ENCODE measurements at places on chromosomes 11 and 22. TPM values are rescaled to one million over a fixed set of nuclear protein-coding genes. Genes with fewer than 3 reads are reported as not detected.

GRCh38 chr11:128039140-128040021, 548.0 kb downstream of the ETS1 start:
- DNase-seq = no peak

- DNase-seq = no peak
Observed at GRCh38 chr11:86589856-86590589, 82.4 kb downstream of the ME3 start.

DNA sequence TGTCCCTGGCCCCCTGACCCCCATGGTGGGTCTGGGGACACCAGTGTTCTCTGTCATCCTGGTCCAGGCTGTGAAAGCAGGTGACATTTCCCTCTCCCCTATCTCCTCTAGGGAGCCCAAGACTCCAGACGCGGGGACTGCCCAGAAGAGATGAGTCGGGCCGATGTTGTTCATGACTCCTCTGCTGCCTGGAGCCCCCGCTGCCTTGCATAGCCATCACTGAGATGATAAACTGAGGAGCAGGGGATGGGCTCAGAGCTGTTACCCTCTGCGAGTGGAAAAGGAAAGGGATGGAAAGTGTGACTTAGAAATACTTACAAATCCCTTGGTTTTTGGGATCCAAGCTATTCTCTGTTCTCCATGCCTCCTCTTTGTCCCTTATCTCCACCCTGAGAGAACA, 209.6 kb downstream of the DSCAML1 start:
- DNase-seq = no peak

DNA sequence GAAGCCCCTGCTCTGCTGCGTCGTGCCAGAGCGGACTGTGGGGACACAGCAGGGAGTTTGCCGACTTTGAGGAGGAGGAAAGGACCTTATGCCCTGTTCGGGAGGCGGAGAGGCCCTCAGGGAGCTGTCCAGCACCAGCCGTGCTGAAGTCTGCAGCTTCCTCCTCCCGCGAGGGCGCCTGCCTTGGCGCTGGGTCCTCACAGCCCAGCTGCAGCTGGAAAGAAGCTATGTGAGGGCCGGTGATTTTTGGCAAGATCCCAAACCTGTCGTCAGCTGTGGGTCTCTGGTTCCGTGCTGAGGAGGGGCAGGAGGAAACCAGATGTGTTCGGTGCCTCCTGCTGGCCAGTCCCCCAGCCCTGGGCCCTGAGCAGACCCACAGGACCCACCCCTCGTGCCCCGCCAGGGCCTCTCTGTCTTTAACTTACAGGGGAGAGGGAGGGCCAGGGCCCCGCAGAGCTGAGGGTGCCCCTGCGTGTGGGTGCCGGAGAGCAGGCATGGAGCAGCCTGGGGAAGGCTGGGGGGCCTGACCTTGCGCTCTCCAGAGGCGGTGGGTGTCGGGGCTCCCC, 12.0 kb downstream of the BRSK2 start:
- peak; percentile 86 for DNase-seq

GRCh38 chr22:24807284-24807950, 1.4 kb downstream of the SGSM1 start:
- DNase-seq = no peak

- no peak for DNase-seq
Observed at GRCh38 chr22:46641811-46642266, 21.7 kb downstream of the GRAMD4 start.

DNA sequence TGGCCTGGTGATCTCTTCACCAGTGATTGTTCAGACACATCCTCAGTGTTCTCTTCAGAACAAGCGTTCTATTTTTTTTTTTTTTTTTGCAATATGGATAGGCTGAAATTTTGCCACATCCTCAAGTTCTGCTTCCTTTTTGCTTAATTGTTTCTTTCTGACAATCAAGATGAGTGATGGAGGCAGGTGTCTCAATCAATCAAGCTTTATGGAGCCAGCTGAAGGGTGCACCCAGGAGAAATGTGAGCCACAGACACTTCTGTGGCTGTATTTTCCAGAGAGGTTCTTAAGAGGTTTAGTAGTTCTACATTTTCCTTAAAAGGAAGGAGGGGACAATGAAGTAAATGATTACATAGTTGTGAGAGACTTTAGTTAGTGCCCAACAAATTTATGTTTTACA, 43.9 kb upstream of the ASPHD2 start:
- no peak for DNase-seq

GRCh38 chr11:130854483-130854882, 61.8 kb downstream of the SNX19 start:
- DNase-seq = no peak

- DNase-seq = no peak
Observed at GRCh38 chr22:29148826-29149225, 56.9 kb upstream of the EMID1 start.

DNA sequence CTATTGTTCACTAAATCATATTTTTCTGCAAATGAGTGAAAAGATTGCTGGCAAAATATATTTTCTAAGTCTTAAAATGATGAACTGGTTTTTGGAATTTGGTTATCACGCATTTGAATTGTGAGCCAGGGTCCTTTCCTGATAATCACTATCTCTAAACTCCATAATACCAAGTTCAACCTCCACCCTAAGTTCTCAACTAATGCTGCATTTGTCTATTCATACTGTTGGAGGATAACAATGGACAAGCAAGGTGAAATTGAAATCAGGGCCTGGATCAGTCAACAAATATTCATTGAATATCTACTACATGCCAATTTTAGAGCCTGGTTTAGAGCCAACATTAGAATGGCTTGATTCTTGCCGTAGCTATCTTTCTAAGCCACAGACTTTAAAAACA, 4.7 kb upstream of the PCF11 start:
- DNase-seq = no peak

DNA sequence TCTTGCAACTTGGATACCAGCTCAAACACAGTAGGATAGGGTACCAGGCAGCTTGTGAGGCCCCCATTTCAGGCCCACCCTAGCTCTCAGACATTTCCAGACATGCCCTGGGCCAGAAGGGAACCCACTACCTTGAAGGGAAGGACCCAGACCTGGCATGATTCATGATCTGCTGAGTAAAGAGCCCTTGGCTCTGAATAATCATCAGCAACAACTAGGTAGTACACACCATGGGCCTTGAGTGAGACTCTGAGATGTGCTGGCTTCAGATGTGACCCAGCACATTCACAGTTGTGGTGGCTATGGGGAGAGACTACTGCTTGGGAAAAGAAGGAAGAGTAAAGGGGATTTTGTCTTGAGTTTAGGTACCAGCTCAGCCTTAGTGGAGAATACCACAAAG, 23.6 kb downstream of the JRKL start:
- DNase-seq = no peak

IFITM1 gene
- 38.1 TPM for polyA plus RNA-seq

KAT5 gene
- 71.7 TPM for polyA plus RNA-seq

PTPRJ gene
- 26.9 TPM for polyA plus RNA-seq

DUSP8 gene
- 3.2 TPM for polyA plus RNA-seq

KCNQ1 gene
- polyA plus RNA-seq = 9.1 TPM

All from left kidney (tissue), 8 donors.